Uterus (tissue), 4 donors: ENCODE measurements at places on chromosomes 3 and 15.

DNA sequence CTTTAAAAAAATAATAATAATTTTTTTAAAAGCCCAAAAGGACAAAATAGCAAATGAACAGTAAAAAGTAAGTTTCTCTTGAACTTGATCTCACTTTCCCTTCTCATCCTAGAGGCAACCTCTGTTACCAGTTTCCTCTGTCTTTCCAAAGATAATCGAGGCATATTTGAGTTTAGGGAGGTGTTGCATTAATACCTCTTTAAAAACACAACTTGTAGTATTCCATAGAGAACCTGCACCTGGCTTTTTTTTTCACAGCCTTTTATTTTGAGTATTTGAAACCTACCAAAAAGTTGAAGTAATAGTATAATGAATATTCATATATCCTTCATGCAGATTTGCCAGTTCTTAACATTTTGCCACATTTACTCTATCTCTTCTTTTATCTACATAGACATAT lies 9.1 kb downstream of the CSK start:
- no peak for DNase-seq

DNA sequence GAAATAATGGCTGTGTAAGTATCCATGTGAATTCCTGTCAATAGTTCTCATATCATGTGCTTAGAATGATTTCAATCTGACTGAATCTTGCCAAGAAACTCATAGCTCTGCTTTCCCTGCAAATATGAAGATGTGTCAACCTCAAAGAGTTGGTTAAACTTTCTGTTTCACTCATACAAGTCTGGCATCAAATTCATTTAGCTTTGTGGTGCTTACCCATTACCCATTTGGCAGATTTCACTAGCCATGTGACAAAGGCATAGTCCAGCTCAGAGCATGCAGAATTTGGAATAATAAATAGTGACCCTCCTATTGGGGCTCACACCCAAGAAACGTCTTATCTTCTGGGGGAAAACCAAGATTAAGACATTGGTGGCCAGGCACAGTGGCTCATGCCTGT lies 256.6 kb upstream of the TPRG1 start:
- DNase-seq, result no peak

DNA sequence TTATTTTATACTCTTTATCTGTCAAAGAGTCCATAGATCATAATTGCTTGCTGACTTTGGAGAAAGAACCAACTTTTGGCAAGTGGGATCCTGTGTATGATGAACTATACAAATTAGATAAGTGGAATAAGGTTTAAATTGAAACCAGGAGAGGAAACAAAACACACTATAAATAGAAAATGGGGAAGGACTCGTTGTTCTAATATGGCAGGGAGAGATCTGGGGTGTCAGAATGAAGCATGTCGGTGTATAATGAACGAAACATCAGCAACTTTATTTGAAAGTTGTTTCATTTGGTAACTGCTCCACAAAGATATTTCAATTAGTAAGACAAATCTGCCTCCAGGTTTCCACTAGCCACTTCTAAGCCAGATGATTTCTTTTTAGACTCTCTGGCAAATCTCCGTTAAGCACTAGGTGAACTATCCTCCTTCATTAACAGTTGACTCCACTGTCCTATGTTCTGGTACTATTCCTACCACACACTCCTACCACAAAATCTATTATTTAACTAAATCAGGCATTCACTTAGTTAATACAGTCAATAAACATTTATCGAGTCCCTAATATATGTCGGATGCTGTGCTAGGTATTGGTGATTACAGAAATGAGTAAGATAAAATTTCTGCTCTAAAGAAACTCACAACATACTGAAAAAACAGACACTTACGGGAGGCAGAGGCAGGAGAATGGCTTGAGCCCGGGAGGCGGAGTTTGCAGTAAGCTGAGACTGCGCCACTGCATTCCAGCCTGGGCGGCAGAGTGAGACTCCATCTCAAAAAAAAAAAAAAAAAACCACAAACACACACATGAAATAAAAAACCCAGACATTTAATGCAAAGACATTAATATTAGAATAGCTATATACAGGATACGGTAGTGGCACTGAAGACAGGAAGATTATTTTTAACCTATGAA lies 20.1 kb downstream of the SLC15A2 start:
- no peak for DNase-seq

GRCh38 chr15:99502182-99502581 lies 63.6 kb upstream of the MEF2A start:
- no peak for DNase-seq
